ENCODE measurements at places on chromosomes 5 and 9.

GRCh38 chr9:127058011-127058644 lies 64.3 kb downstream of the ANGPTL2 start:
- no peak for DNase-seq

GRCh38 chr9:125435776-125436612 lies 174.4 kb downstream of the GAPVD1 start:
- DNase-seq: no peak

DNA sequence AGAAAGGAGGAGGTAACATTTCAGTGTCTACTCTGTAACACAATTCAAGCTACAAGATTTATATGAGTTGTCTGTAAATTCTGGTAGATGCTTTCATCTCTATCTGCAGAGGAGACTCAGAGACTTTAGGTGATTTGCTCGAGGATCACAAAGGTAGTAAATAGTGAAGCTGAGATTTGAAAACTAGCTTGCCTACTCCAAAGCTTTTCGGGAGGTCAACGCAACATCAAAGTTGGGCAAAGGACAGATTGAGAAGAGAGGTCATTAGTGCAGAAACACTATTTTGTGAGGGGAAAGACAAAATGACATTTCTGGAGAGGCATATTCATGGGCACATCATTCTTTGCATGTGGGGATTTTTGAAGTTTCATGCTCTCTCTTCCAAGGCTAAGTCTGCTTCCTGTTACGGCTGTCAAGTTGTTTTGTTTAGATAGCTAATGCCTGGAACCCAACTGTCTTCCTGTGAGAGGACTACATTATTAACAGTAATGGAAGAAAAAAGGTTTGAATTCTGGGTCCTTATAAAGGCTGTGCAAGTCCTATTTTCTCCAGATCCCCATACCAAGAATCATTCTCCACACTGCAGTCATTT lies 413.5 kb upstream of the ZNF462 start:
- no peak for DNase-seq

DNA sequence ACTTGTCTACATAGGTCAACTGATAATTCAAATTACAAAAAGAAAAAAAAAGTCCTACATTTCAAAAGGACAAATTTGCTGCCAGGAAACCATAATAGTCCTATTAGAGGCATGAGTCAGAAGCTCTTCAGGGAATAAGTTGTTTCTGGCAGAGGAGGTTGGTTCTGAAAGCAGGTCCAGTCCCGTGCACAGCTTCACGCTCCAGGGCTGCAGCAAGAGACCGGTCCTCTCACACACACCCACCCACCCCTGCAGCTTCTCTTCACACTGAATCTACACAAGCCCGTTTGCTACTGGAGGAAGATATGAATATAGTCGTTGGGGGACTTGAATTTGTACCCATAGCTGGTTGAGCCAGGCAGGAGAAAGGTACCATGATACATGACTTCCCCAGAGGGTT lies 36.9 kb upstream of the SLC1A3 start:
- DNase-seq: no peak

Data from smooth muscle cell of the brain vasculature (primary cell).